ENCODE measurements at places on chromosomes 1 and 21.

- no peak for DNase-seq
These were observed 43.9 kb upstream of the IL20 start for GRCh38 chr1:206821493-206821892.

DNA sequence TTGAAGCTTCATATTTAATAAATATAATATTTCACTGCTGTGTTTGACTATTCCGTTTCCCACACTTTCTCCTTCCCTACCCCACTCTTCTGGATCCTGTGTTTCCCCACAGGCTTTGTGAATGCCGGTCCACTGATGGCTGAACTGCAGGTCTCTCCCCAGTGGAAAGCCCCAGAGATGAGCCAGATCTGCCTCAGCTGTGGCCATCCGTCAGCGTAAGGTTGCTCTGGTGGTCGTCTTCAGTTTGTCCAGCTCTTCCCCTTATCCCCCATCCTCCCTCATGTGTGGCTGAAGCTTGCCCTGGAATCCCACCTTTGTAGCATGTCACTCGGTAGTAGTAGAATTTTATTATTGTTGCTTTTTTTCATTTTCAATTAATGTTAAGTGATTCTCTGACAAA, 11.4 kb downstream of the SMAP2 start:
- no peak for DNase-seq

- no peak for DNase-seq
These were observed 82.1 kb upstream of the ARHGEF16 start for GRCh38 chr1:3372317-3372716.

- no peak for DNase-seq
These were observed 6.0 kb downstream of the POFUT2 start for GRCh38 chr21:45281411-45282282.

DNA sequence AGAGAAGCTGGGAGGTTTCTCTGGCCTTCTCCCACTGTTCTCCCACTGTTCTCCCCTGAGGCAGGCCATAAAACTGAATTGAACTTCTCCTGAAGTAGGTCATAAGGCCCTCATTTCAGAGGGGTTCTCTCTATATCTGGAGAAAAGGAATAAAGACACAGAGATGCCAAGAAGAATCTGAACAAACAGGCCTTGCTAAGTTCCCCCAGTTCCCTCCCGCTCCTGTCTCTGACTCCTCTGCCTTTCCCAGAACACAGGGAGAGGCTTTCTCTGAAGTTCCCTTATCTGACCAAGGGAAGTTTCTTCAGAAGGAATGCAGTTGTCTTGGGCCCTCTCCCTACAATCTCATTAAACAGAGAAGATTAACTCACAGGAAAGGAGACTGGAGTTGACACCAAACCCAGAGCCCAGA, 83.4 kb downstream of the SLC16A1 start:
- no peak for DNase-seq

DNA sequence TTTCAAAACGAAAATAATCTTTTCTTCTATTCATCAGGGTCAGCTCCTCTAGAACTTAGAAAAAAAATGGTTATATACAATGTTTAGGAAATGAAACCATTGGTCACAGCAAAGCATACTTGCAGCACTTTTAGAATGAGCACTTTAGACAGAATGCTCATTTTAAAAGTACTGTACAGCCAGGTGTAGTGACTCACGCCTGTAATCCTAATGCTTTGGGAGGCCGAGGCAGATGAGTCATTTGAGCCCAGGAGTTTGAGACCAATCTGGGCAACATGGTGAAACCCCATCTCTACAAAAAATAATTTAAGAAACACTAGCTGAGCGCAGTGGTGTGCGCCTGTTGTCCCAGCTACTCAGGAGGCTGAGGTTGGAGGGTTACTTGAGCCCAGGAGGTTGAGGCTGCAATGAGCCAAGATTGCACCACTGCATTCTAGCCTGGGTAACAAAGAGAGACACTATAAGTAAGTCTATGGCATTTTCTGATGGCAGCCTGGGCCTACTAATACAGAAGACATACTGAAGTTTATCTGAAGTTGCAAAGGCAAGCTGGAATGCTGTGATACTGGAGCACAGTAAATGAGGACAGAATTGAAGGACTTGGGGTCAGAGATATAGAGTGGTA, 48.9 kb upstream of the ZNF326 start:
- DNase-seq = no peak

DNA sequence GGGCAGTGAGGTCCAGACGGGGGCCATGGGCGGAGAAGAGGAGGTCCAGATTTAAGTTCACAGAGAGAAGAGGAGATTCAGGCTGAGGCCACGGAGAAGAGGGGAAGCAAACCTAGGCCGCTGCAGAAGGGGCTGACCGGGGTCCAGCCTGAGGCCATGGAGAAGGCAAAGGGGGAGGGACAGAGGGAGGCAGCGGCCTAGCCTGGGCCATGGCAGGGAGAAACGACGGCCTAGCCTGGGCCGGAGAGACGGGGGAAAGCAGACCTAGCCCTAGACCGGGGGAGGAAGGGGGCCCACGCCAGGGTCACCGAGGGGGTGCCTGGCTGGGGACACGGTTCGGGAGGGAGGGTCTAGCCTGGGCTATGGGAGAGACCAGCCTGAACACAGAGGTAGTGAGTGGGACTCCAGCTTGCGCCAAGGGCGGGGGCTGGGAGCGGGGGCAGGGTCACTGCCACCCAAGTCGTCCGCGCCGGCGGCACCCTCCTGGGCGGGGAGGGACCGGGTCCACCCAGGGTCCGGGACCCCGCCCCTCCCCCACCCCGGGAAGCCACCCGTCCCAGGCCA, 459 bp downstream of the CAPZB start:
- DNase-seq = peak; percentile 46

DNA sequence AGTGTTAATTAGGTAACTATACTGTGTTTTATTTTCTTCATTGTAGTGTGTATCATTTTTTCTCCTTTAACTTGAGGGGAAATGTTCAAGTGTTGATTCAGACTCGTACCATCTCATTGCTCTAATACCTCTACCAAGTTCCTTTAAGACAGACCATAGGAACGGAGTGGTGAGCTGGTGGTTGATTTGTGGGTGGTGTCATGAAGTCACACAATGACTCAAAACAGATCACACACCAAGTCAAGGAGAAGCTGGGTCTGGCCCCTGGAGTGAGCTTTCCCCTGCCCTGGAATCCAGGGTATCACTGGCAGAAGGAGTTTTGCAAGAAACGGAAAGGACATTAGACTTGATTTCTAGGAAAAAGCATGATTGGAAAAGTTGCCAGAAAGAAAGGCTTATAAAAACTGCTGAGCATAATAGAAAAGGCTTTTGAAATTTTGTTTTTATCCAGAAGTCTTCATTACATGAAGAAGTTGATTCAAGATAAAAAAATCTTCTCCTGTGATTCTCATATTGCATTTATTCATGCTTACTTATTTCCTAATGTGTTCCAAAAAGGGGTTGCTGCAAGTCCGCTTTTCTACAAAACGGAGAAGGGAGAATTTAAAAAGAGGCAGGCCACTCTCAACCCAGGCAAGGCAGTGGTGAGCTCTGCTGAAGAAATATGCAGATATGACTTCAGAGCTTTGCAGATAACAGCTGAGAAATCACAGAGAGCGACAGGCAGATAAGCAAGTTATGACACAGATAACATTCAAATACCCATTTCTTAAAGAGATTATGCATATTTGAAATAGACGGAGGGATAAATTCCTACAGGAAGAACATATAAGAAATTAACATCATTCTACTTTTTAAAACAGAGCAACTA, 79.7 kb downstream of the TBX19 start:
- DNase-seq = no peak

GRCh38 chr1:218982482-218982881, 191.2 kb upstream of the LYPLAL1 start:
- DNase-seq = no peak

DNA sequence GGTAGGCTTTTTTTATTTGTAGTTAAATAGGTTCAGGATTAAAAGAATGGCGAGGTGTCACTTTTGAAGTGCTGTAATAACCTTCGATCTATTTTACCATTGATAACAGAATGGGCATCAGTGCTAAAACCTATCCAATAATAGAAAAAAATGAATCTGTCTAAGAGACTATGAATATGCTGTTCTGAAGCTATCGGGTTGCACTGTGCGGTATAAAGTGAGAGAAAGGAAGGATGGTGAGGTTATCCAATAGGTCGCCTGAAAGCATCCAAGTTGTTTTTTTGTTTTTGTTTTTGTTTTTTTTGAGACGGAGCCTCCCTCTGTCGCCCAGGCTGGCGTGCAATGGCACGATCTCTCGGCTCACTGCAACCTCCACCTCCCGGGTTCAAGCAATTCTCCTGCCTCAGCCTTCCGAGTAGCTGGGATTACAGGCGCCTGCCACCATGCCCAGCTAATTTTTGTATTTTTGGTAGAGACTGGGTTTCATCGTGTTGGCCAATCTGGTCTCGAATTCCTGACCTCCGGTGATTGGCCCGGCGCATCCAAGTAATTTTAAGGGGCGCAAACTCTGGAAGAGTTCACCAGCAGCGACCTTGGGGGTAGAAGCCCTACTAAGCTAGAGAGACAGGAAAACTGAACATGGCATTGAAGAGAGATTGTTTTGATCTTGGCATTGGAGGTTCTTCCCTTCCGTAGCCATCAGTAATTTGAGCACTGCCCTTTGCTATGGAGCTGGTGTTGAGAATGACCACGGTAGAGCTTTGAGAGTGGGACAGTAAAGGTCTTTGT, 8.7 kb upstream of the MDM4 start:
- DNase-seq = peak; percentile 63

- no peak for DNase-seq
These were observed 168.2 kb downstream of the GRIK1 start for GRCh38 chr21:29771491-29772066.

- DNase-seq = no peak
These were observed 554.2 kb downstream of the NUF2 start for GRCh38 chr1:163875927-163876320.

DNA sequence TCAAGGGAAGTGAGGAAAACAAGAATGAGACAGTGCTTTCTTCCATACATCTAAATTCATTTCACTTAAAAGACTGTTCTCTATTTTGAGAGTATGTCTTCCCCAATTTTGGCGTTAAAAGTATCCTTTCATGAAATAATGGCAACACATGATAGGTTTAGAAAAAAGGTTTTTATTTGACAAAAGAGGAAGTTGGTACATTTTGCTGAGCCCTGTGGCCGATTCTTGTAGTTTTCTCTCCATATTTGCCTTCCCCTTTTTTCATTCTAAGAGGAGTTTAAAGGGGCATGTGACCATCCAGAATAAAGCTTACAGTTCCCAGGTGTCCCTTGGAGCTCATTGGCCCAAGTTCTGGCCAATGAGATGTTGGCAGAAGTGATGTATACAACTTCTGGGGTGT, 140.4 kb upstream of the KCNE2 start:
- no peak for DNase-seq

DNA sequence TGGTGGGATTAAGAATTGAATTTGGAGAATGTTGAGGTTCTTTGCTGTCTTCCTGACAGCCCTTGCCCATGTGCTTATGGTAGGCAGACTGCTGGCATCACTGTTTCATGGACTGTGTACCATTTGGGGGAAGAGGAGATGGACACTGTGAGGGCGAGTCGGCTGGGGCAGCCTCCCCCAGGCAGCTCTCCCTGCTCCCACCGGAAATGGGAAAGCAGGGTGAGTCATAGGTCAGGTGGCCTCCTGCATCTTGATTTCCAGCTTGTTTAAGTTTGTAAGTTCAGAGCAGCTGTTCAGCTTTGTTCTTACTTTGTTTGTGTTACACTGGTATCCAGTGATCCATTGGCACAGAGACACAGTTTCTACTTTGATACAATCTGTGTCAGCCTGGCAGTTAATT, 87.2 kb upstream of the CNIH3 start:
- DNase-seq = no peak

DNA sequence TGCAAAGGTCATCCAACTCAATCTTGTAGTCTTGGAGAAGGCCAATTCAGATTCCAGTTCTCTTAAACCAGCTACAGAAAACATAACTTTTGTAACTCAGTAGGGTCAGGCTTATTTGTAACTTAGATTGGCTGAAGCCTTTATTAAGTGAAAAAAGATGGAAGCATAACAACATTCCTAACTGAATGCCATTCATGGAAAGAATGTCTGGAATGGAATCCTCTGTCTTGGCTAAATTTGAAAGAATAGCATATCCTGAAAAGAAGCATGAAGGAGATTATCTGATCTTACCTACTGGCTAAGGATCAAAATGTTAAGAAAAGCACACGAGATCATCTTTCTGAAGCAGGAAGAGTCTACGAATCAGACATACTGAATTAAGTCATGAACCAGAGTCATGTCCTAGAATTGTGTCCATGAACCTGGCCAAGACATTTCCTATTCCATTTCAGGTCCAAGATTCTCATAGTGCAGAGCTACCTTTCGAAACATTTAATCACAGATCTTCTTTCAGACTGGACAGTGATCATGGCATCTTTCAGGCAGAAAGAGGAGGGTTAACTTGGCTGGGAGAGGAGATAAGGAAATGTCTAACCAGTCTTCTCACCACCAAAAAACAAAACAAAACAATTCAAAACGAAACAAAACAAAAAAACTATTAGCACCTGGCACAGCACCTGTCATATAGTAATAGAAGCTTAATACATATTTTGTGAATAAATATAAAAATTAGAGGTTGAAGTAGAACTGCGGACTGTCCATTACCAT, 75.6 kb downstream of the XCL2 start:
- DNase-seq = no peak

Data from NCI-H526 (cell line).